Natural killer cell (primary cell): ENCODE measurements at places on chromosomes 16 and 17. TPM values are rescaled to one million over a fixed set of nuclear protein-coding genes. Genes with fewer than 3 reads are reported as not detected.

Gene CCDC137
- total RNA-seq = 22.1 TPM

Gene ITGA3
- 0.47 TPM for total RNA-seq

Gene EXOC3L1
- total RNA-seq = not detected

Gene AHSP
- total RNA-seq = not detected
